ENCODE measurements at places on chromosomes 12 and 14.

- no peak for DNase-seq
These were observed 26.9 kb upstream of the IGF1 start for GRCh38 chr12:102507301-102507700.

- no peak for DNase-seq
These were observed 31.1 kb upstream of the TMEM179 start for GRCh38 chr14:104635717-104636116.

DNA sequence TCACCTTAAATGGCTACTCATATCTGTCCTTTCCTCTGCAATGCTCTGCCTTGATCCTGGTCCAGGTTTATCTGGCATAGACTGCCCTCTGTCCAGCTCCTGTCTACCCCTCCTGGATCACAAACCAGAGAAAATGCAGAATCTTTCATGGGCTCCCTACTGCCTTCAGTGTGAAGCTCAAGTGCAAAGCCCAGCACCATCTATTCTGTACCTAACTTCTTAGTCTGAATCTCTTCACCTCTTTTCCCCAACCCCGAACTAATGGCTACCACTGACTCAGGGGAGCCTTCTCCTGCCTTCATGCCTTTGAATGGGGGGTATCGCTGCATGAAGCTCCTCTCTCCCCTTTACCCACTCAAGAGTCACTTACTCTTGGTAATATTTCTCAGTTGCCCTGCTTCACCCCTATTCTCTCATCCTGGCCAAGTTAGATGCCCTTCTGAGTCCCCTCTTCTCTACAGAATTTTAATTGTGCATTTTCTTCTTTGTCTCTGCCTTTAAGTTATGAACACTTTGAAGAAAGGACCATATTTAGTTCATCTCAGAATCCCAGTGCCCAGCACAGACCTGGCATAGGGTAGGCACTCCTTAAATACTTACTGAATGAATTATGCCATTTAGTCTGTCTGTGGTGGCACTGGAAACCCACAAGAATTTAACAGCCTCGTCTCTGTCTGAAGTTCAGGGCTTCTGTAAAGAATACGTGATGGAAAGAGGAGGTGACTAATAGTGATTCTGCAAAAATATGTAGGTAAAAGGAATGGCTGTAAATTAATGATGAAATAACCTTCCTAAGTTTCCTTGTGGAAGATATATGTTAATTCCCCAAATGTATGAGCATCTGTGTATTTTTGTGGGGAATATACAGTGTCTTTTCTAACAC lies 191.3 kb upstream of the AMIGO2 start:
- DNase-seq, result no peak

DNA sequence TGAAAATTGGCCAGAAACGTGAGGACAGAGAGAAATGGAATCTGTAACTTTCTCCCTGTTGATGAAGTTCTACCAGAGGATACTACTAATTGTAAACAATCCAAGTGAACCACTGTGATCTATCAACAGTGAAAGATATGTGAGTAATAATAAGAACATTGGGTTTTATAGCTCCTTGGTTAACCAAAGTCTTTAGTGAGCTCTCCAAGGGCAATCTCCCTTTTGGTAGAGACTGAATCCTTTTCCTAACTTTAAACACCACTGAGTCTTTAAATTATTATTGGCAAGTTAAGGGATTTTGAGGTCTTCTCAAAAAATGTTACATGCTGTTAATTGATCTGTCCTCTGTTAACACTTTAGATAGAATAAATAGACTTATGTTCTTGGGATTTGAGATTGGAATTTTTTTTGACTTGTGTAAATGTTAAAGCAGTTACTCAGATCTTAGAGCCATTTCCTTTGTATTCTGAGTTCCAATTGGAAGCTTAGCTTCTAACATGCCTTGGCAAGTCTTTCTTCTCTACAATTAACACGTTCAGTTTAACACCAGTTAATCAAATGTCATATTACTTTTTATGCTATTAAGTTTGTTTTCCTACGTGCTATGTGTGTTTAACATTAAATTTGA lies 338.2 kb upstream of the DDHD1 start:
- DNase-seq, result no peak

DNA sequence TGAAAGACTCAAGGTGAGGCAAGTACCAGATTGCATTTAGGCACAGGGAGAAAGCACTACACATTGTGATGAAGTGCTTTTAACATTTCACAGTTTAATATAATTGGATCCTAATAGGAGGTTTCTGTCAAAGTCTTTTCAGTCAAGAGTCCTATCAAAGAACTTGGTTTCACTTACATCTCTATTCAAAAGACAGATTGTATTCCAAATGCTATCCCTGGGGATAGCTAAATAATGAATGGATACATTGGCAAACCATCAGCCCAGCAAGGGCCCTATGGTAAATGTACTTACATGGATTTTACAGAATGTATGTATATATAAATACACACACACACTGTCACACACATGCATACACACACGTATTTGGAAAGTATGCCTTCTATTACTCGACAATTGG lies 655.5 kb upstream of the FLRT2 start:
- DNase-seq, result no peak

GRCh38 chr12:1852076-1852475 lies 31.7 kb downstream of the LRTM2 start:
- no peak for DNase-seq

- no peak for DNase-seq
These were observed 125.3 kb upstream of the PWP1 start for GRCh38 chr12:107560165-107560898.

- no peak for DNase-seq
These were observed 74.3 kb downstream of the FAR2 start for GRCh38 chr12:29223426-29223825.

DNA sequence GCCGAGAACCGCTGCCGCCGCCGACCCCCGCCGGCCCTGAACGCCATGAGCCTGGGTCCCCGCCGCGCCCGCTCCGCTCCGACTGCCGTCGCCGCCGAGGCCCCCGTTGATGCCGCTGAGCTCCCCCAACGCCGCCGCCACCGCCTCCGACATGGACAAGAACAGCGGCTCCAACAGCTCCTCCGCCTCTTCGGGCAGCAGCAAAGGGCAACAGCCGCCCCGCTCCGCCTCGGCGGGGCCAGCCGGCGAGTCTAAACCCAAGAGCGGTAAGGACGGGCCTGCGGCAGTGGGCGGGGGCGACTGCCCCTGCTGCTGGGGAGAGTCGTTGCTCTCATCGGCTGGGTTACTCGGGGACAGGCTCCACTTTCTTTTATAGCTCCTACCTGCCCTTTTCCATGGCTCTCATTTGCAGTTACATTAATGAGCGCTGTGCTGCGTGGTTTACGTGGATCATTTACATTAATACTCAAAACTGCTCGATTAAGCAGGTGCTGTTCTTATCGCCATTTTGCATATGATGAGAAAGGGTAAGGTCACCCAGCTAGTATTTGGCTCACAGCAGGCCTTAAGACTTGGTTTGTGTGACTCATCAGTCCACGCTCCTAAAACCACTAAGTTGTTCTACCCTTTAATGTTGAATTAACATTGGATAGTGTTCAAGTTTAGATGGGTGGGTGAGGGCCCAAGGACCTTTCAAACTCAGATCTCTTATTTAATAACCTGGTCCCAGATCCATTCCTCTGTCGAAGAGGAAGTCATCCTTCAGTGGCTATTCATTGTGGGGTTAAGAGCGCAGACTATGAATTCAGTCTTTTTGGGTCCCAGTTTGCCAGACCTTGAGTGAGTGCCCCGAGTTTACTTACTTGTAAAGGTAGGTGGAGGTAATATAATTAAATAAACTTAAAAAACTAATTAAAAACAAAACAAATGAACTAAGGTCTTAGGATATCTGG lies 823 bp downstream of the RNF10 start:
- peak; percentile 32 for DNase-seq

GRCh38 chr12:27297566-27297965 lies 35.1 kb upstream of the BMAL2 start:
- DNase-seq, result no peak

GRCh38 chr12:89994911-89995310 lies 286.3 kb upstream of the ATP2B1 start:
- no peak for DNase-seq

- DNase-seq, result no peak
These were observed 43.9 kb upstream of the SLC2A13 start for GRCh38 chr12:40149673-40150260.

DNA sequence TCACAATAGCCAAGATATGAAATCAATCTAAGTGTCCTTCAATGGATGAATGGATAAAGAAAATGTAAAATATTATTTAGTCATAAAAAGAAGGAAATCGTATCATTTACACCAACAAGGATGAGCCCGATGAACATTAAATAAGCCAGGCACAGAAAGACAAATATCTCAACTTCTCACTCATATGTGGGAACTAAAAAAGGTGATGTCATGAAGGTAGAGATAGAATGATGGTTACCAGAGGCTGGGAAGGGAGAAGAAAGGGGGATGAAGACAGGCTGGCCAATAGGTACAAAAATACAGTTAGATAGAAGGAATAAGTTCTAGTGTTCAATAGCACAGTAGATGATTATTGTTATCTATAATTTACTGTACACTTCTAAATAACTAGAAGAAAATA lies 94.9 kb upstream of the RAP1B start:
- DNase-seq, result no peak

GRCh38 chr12:2389079-2389790 lies 336.4 kb downstream of the CACNA1C start:
- no peak for DNase-seq

DNA sequence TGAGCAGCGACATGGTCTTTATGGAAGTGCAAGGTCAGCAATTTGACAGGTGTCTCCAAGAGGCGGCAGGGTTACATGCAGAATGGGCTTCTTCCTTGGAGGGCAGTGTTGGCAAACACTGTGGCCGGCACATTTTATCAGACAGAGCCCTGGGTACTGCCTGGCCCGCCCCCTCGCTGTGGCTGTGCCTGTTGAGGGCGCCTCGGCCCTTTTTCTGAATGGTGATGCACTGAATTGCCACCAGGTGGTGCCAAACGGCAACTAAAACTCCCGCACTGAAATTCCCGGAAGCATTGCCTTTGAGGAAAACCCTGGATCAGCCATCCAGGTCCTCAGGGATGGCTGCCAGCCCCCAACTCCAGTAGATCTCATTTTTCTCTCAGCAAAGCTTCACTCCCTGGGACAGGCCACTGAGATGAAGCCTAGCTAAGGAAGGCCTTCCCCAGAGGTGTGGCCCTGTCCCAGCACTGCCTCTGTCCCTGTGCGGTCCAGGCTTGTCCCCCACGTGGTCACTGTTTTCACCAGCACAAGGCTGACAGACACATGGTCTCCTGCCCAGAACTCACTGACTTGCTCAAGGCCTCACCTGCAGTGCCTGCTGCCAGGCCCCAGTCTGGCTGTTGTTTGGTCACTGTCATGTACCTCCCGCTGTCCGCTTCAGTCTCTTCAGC lies 73.6 kb downstream of the TESC start:
- DNase-seq, result no peak
